ENCODE measurements at places on chromosomes 12 and 14.

DNA sequence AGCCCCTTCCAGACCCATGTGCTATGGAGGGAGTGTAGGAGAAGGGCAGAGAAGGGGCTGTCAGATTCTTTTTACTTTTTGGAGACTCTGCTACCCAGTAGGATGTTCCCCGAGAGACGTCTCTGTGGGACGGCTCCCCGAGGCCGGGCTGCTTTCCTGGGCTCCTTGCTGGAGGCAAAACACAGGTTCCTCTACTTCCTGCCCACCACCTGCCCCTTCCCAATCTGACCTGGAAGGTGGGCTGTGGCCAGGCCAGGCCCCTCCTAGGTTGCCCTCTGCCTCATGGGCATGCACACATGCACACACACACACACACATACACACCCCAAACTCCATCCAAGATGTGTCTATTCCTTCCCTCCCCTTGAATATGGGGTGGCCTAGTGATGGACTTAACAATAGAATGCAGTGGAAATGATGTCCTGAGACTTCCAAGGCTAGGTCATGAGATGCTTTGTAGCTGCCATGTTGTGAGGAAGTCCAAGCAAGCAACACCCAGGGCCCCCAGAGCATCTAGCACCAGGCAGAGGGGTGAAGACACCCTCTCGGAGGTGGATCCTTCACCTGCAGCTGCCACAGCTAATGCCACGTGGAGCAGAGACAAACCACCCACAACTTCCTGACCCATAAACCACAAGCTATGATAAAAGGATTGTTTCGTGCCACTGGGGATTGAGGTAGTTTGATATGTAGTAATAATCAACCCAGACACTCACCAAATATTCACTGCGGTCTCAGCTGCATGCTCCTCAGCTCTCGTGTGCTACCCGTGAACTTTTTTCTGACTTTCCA, 1.6 kb upstream of the ASB2 start:
- DNase-seq, result peak; percentile 81

GRCh38 chr12:98403385-98403784, 112.0 kb upstream of the TMPO start:
- no peak for DNase-seq

DNA sequence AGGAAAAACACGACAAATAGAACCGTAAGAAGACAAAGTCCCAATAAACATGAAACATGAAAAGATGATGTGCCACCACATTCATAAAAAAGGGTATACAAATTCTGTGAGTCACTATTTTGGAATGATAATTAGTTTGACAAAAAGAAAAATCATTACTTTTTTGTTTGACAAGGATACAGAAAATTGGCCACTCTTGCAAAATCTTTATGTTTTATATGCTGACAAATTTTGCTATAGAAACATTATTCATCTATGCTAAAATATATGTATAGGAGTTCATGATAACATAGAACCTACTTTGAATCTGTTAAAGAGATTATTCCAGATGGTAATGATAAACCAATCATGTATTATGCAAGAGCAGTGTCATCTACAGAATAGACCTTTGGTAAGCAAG, 1201.0 kb downstream of the FSCB start:
- no peak for DNase-seq

DNA sequence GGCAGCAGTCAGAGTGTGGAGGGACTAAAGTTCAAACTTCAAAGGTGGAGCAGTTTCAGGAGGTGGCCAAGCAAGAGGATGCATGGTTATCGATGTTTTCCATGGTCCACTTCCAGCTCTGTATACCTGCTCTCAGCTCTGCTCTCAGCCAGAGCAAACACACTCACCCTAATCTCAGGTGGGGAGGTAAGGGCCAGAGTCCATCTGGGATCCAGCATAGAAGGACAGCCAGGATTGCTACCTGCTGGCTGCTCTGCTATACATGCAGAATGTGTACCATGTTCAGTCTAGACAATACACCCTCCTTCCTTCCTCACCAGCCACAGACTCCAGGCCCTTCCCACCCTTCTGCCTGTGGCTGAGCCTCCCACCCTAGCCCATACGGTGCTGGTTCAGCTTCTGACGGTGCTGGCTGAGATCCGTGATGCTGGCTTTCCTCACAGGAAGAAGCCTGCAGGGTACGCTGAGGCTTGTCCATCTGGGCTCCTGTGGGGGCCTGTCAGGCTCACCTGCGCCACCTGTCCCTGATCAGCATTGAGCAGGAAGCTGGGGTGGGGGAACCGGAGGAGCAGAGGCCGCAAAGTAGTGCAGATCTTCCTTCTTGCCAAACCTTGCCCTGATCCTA, 2.4 kb downstream of the CBLN3 start:
- DNase-seq, result peak; percentile 25

- DNase-seq, result peak; percentile 71
Observed at GRCh38 chr12:38904537-38905479, 583 bp downstream of the CPNE8 start.

- no peak for DNase-seq
Observed at GRCh38 chr14:103456167-103456835, 66.3 kb downstream of the CKB start.

- no peak for DNase-seq
Observed at GRCh38 chr12:92275443-92276154, 130.0 kb upstream of the BTG1 start.

- DNase-seq, result no peak
Observed at GRCh38 chr12:45914090-45914489, 76.3 kb downstream of the SCAF11 start.

DNA sequence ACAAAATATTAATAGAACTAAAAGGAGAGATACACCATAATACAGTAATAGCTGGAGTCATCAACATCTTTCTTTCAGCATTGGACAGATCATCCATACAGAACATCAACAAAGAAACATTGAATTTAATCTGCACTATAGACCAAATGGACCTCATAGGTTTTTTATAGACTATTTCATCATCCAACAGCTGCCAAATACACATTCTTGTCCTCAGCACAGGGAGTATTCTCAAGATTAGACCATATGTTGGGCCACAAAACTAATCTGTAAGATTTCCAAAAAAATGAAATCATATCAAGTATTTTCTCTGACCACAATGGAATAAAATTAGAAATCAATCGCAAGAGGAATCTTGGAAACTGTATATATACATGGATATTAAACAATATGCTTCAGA, 86.9 kb downstream of the FSCB start:
- DNase-seq, result no peak

- no peak for DNase-seq
Observed at GRCh38 chr12:59649203-59649602, 53.4 kb downstream of the SLC16A7 start.

- no peak for DNase-seq
Observed at GRCh38 chr12:25689996-25690501, 137.0 kb upstream of the LMNTD1 start.

GRCh38 chr14:74571901-74572725, 39.9 kb downstream of the LTBP2 start:
- DNase-seq, result no peak

DNA sequence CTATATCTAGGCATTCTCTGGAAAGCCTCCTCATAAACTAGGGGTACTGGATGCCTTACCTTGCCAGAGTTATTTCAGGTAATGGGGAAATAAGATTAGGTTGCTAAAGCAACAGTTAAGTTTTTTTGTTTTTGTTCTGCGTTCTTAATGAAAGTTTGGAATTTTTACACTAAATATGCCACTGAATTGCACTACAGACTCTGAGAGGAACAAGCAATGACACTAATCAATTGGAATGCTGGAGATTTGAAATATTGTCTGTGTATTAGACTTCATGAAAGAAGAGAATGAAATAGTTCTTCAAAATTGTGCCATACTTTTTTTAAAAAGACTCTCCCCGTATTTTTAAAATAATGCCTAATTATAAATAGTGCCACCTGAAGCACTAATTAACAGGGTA, 287.8 kb downstream of the NAV3 start:
- DNase-seq, result no peak

- no peak for DNase-seq
Observed at GRCh38 chr12:43338848-43339526, 213.0 kb downstream of the ADAMTS20 start.

- no peak for DNase-seq
Observed at GRCh38 chr12:3683670-3684069, 69.2 kb downstream of the CRACR2A start.

- no peak for DNase-seq
Observed at GRCh38 chr12:93896427-93896826, 219.3 kb downstream of the CRADD start.

- no peak for DNase-seq
Observed at GRCh38 chr12:49963976-49964815, 2.5 kb downstream of the AQP5 start.

DNA sequence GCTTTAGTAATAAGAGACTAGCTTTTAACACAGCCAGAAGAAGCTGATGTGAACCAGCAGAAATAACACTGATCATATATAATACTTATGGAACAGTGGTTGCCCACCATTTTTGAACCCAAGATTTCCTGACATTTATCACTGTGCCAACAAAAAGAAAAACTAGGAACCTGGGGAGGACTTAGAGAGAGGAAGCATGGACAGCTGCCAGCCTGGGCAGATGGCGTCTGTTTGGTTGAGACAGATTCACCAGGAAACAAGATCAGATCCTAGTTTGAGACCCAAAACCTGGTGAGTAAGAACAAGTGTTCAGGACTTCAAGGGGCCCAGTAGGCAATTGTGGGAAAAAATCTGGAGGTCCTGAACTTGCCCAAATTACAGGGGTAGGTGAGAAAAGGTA, 95.3 kb downstream of the BICD1 start:
- no peak for DNase-seq

- DNase-seq, result no peak
Observed at GRCh38 chr12:91100906-91101305, 10.4 kb downstream of the LUM start.

- DNase-seq, result no peak
Observed at GRCh38 chr12:49633703-49634345, 10.5 kb downstream of the PRPF40B start.

- DNase-seq, result no peak
Observed at GRCh38 chr12:65565601-65566560, 258.4 kb upstream of the HMGA2 start.

GRCh38 chr14:72366619-72367018, 434.4 kb downstream of the RGS6 start:
- no peak for DNase-seq

GRCh38 chr12:64587447-64587846, 22.8 kb upstream of the RASSF3 start:
- DNase-seq, result no peak

DNA sequence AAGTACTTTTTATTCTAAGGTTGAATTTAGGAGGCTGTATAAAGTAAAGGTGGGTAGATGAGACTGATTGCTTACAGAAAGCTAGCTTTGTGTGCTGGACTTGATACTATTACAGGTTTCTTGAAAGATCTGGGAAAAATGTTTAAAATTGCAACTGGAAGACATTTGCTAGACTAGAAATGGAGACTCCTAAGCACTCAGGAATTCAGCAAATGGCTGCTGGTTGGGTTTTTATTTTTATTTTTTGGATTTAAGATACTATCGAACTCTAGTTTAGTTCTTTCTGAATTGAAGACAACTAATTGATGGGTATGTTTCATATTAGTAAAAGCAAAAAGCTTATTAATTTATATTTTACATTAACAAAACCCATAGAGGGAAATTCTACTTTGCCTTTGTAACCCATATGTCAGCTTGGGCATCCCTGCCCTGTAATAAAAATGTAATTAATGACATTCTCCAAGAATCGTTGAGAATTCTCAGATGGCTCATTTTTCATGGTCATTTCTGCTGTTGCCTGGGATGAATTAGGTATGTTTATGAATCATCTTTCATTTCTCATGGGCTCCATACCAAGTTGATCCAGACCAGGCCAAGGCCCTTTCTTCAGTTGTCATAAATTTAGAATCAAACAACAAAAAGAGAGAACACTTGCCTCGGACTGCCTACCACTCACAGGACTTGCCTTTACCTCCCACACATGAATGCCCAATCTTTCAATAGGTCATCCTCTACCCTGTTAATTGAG, 102.1 kb downstream of the ERGIC2 start:
- DNase-seq, result no peak

- DNase-seq, result no peak
Observed at GRCh38 chr12:61879229-61879628, 381.0 kb upstream of the USP15 start.

Data from CD4-positive, alpha-beta T cell treated with Interleukin-10 for 1 hour (primary cell).